GM20000 (cell line): ENCODE measurements at places on chromosomes 3 and 15.

- DNase-seq, result no peak
Measured at GRCh38 chr3:197014942-197015575, 14.6 kb downstream of the MELTF start.

DNA sequence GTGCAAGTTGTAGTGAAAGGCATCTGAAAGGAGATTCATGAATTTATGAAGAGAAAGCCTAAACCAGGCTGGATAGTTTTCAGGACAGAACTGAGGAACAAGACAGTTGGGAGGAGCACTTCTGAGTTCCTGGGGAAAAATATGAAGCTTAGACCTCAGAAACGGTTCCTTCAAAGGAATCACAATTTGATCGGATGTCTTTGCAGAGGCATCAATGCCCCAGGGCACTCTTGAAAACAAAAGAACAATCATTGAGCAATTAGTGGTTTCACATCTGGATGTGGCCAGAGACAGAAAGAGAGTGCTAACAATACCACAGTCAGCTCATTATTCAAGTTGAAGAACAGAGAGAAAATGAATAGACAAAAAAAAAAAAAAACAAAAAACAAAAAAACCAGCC, 86.2 kb downstream of the KLF13 start:
- no peak for DNase-seq

GRCh38 chr3:46660543-46661523, 32.6 kb downstream of the ALS2CL start:
- no peak for DNase-seq

DNA sequence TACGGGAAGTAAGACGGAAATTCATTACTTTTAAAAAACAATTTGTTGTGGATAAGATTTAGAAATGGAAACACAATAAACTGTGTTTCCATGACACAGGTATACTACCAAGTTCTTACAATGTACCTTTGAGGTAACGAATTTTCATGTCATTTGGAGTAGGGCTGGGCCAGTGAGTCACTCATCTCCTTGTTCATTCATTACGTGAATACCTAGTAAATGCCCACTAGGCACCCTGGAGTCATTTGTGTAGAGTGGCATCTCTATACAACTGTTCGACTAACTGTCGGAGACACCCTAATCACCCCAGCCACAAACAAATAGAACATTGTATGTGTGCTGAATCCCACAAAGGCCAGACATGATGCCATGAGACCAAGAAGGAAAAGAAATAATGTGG, 94.8 kb downstream of the IGF1R start:
- DNase-seq, result no peak

DNA sequence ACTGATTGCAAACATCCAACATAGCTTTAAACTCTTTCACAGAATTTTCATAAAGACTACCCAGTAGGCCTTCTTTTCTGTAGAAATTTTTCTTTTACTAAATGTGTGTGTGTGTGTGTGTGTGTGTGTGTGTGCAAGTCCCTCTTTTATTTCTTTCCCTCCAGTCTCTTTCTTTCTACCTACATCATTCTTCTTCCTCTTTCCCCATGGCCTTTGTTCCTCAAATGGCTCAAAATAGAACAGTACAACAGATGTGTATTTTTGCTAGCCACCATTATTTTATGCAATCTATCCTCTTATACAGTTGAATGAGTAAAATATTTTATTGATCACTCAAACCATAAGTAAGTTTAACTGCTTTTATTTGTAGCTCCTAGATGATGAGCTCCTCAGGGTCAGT, 76.4 kb downstream of the USF3 start:
- no peak for DNase-seq
